ENCODE measurements at places on chromosomes 7 and 10.

- no peak for DNase-seq
Measured at GRCh38 chr7:118250860-118251494, 26.5 kb downstream of the ANKRD7 start.

DNA sequence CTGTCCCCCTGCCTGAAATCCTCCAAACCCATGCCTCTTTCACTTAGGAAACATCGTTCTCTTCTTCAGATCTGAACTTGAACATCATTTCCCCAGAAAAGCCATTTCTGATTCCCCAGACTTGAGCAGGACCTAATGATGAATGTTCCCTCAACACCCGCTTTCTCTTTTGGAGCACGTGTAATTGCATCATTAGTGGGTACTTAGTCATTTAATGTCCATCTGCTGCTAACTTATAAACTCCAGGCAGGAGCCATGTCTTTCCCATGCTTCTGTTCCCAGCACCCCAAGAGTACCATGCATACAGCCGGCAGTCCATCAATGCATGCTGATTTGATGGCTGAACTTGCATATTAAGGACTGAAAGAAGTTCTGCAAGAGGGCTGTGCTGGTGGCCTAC lies 36.5 kb upstream of the ECHDC3 start:
- DNase-seq = no peak

- DNase-seq = no peak
Measured at GRCh38 chr10:88879534-88880281, at the start of gene STAMBPL1. Gene STAMBPL1, plus strand, starts transcription at chr10:88880245. Its CDS starts 21,464 bp downstream, at chr10:88901709.

DNA sequence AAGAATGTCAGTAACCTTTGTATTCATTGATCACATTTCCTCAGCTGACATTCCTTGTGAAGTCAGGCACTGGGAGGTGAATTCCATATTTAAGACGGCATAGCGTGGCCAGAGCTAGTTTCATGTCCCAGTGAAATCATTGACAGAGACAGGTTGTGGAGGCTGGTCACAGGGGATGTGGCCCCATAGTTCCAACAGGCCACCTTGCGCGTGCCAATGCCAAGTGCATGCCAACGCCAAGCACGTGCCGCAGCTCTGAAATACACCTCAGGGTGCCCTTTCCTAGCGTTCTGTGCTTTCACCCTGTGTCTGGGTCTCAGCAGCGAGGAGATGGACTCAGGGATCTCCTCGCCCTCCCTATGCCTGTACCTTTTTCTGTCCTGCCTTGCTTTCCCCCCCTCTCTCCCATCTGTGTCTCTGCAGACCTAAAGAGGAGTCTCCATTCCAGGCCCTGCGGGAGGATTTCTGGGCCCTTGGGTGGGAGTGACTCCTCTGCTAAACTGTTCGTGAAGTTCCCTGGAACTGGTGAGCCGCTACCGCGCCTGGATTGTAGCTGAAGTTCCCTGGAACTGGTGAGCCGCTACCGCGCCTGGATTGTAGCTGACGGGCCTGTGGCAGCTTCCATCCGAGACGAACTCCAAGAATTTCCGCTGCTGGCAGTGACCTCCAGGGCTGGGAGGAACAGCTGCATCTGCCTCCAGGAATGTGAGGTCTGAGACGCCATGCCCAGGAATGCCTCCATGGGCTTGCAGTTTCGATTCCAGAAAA lies 19.7 kb downstream of the AQP1 start:
- peak; percentile 33 for DNase-seq

DNA sequence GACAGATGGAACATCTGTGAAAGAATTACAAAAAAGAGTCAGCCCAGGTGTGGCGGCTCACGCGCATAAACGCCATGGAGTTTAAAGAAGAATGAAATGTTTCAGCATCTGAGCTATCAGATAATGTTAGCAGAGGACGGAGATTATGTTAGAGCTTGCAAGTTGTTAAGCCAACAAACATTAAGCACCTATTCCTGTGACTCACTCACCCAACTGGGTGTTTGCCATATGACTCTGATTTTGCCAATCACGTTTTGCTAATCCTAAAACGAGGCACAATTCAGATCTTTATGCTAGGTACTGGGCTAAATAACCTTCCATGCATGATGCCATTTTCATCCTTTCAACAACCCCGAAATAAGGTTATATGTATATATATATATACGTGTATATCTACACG lies 29.0 kb upstream of the CCNY start:
- DNase-seq = no peak

GRCh38 chr7:25134358-25135010 lies 9.4 kb upstream of the CYCS start:
- DNase-seq = no peak

DNA sequence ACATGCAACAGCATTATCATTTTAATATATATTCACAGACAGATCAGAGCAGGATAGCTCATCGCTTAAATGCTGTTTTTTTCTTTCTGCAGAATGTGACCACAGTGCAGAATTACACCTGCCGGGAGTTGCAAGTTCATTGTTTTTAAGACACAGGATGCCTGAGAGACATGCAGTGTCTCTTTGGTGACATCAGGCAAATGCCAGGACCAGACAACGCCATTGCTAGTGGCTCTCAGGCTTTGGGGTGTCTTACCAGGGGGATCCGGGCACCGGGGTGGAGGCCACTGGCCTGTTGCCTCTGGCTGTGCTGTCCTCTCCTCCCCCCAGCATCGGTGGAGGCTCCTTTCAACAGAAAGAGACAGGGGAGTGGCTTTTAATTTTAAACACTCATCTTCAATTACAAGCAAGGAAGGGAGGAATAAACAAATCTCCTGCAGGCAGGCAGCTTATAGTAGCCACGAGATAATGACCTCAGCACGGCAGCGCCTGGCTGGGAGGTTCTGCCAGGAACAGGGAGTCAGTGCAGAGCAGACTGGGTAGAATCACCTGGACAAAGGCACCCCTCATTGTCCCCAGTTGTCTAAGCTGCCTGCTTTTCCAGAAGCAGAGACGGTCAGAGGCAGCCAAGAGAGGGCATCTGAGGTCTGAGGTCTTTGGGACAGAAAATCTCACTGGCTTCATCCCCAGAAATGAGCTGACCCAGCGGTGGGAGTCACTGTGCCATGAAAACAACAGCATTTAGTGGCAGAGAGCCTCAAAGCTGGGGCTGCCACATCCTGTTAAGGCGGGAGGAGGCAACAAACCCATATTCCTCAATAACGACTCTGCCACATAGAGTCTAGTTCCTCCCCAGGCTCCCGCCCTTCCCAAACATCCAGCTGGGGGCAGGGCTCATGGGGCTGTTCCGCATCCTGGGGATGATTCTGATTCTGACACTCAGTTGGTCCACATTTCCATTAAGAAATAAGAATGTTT lies 148.4 kb downstream of the TCERG1L start:
- no peak for DNase-seq

GRCh38 chr10:101393378-101393777 lies 39.4 kb downstream of the BTRC start:
- DNase-seq = no peak

DNA sequence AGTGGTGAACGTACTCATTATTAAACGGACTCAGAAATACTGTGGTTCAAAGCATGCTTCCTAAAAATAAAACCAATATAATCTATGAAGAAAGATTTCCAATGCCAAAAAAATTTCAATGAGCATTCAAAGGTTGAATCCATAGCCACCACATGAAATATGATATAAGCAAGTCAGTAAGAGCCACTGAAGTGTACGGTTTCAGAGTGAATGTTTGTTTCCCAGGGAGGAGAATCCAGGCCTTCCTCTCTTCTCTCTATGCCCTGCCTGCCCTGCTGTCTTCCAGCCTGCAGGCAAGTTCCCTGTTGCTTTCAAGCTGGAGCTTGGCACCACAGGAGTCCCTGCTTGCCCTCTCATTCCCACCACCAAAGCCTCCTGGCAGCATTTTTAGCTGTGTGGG lies 1171.6 kb upstream of the C7orf33 start:
- no peak for DNase-seq

DNA sequence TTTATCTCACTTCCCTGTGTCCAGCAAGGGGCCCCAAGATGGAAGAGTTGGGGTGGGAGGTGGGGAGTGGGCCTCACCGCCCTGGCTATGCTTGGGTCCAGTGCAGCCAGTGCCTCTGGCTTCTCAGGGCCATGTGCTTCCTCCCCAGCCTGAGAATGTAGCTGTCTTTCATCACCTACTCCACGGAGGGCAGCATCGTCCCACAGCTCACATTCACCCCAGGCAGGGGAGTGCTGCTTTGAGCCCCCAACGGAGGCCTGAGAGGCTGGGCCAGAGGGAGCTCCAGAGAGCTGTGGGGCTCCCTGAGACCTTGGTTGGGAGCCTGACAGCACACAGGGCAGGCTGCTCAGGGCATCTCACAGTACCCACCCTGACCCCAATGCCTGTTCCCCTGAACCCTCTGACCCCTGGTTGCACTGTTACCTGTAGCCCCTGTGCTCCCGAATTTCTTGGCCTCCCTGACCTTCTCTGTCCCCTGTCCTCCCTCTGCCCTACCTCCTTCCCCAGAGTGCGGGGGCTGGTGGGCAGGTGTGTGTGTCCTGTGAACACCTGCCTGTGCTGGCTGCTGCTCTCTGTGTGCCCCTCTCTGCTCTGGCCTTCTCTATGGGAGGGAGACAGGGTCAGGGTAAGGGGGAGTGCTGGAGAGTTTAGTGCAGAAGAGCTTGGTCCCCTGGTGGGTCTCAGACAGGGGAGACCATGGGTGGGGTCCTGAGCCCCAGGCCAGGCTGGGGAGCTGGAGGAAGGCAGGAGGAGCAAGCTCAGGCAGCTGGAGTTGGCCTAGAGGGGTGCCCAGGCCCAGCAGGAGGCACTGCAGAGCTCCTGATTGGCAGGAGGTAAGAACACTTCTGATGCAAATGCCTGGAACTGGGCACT lies 19.6 kb upstream of the ZNF488 start:
- DNase-seq = no peak

DNA sequence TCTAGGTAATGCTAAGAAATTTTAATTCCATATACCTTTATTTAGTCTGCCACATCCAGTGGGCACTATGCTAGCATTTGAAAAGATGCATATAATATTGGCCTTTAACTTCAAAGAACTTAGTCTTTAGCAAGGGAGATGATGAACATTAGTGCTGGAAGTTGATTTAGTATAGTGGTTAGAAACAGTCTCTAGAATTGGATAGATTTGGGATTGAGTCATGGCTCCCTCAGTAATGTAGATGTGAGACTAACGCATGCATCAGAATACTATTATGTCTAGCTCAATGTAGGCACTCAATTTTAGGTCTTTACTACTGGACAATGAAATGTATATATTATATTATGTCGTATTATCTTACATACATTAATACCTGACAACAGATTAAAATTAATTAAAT lies 5.8 kb downstream of the DKK1 start:
- DNase-seq = no peak

DNA sequence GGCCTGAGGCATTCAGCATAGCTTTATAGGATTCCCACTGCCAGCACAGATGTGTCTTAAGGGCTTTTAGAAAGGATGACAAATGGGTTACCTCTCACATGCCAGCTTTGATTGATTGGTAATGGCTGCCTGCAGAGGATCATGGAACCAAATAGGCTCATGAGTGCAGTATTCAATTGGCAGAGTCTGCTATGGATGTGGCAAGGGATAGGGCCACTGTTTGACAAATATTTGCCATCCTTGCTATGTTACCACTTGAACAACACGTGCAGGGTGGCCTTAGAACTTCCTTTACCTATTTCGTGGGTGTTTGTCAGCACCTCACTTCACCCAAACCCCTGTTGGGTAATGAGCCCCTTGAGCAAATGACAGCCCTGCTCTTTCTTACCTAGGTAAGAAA lies 139.2 kb downstream of the C10orf105 start:
- DNase-seq = no peak

DNA sequence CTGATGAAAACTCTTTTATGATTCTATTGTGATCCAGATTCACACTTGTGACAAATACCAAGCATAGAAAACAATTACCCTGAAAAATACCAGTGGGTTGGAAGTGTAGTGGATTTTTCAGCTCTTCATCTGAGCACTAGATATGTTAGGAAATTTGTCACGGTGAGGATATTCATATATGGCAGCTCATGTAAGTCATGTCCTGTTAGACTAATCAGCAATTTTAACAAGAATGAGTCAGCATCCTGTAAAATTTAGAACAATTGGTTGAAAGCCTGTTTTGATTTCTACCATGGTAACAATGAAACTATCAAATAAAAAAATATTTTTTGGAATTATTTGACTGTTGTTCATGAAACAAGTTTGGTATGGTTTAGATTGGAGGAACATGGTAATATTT lies 334.3 kb downstream of the CACNA2D1 start:
- DNase-seq = no peak

DNA sequence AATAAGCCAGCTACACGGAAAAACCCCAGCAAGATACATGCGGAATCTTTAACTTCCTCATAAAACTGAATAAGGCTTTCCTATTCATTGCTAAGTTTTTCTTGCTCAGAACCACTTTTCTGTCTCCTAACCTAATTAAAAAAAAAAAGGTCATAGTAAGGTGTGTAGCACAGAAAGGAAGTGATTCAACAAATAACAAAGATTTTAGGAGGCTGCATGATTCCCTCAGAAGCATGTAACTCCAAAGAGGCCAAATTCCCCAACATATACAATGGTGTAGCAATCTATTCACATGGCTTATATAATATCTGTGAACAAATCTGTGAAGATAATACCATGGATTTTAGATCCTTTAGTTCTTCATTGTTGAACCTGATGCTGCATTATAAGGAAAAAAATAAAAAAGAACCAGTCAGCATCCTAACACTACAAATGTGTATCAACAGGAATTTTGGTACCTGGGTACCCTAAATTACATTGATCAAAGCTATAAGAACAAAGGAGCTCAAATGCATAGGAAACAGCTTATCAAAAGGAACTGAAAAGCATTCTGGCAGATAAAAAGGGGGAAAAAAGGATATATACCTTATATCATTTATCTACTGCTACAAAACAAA lies 63.8 kb downstream of the IMMP2L start:
- DNase-seq = no peak

DNA sequence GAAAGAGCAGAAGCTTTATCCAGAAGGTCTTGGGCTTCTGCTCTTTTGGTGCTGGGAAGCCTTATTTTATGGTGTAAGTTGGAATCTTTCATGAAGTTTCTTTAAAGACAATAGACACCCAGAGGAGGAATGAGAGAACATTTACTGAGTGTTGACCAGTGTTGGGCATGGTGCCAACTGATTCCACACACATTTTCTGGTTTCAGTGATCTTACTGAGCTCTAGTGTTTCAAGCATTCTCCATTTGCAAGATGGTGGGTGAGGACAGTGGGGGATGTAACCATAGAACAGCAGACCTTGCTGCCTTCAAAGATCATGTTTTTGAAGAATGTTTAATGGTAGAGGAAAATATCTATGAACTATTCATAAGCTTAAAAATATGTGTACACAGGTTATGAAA lies 114.6 kb downstream of the LRMDA start:
- no peak for DNase-seq

DNA sequence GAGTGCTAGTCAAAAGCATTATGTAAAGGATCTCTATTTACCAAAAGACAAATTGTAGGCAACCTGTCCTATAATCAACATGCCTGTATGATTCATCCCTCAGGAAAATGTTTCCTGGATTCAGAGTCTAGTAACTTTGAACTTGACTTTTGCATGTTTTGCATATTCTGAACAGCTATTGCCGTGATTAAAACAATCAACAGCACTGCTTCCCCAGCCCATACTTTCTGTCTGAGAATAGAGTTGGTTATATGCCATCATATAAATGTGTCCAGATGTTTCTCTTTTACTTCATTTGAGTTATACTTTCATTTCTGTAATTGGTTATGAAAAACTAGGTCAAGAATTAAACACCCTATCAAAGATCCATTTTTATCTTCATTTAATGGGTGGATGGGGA lies 83.5 kb downstream of the ZMYND11 start:
- no peak for DNase-seq

GRCh38 chr10:113103131-113103840 lies 153.2 kb downstream of the TCF7L2 start:
- no peak for DNase-seq

- no peak for DNase-seq
Measured at GRCh38 chr7:143385891-143386781, 5.0 kb downstream of the ZYX start.

- DNase-seq = no peak
Measured at GRCh38 chr7:143973870-143974416, 19.3 kb downstream of the OR2F1 start.
